ENCODE measurements at places on chromosomes 11 and 22.

DNA sequence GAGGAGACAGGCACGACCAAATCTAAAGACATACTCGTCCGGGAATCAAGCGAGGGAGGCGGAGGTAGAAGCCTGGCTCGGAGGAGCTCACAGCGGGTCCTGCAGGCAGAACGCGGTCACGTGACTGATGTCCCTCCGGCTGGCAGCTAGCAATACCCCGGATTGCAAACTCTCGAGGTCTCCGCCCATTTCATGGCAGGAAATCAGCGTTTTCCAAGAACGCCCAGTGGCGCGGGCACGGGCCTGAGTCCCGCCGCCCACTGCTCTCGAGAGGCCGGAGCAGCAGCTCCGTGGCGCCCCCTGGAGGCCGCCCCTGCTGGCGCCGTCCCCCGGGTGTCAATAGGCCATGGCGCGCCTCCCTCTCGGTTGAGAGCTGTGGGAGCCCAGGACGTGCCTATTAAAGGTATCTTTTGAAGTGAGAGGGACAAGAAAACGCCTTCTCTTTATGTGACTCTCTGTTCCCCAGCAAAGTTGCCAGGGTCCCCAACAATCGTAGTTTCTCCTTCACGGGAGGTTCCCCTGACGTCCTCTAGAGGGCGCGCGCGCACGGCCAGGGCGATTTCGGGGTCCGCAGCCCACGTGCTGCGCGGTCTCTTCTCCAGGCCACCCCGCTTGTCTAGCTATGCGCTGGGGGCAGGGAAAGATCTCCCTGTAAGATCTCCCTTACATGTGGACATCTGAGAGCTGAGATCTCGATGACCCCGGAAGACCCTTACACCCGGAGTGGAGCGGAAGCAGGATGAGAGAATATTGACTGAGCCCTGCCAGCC is 37.3 kb upstream of the RBFOX2 start:
- peak; percentile 40 for DNase-seq

DNA sequence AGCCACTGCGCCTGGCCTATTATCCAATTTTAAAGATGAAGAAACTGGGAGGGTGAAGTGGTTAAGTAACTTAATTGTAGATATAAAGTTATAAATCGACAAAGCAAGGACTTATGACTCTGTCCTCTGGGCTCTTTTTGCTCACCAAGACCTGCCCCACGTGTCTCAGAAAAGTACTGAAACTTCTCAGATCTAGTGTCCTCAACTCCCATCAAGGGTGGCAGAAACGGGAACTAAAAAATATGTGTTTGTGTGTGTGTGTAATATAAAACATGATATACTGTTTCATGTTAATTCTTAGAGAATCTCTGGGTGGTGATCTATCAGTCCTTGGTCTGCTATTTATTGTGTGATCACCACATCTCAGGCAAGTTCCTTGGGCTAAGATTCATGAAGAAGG is 104.9 kb downstream of the GAB2 start:
- no peak for DNase-seq

DNA sequence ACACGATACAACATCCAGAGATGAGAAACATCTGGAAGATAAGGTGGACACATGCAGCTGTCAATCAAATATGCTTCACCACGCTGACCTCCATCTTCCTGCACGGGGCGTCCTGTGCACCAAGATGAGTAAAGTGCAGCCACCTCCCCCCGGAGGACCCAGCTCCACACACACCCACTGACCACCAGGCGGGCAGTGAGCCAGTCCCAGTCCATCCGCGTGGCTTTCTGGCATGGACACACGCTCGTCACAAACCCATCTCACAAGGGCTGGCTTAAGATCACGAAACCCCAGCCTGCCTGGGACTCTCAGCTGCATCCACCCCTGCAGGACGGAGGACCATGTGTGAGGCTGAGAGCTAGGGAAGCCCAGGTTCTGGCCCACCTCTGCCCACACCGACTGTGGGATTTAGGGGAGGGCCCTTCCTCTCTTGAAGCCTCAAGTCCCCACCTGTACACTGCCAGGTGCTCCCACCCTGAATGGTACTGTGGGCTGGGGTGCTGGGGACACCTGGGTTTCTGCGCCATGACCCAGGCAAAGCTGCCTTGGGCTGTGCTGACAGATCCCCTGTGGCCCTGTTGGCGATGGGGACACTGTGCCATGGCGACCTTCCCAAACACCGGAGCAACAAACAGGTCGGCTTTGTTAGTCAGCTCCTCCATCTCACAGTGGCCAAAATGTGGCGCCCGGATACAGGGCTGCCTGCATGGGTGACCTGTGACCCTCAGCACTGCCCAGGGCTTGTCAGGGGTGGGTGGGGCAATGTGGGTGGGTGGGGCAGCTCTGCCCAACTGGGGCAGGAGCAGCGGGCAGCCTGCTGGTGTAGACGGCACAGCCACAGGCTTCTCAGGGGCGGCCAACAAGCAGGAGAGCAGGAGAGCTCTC is 629.0 kb downstream of the TBC1D22A start:
- DNase-seq = no peak

GRCh38 chr22:41217553-41218157 is 12.5 kb downstream of the L3MBTL2 start:
- DNase-seq = no peak

- no peak for DNase-seq
Observed at GRCh38 chr11:71080239-71081097, 171.9 kb downstream of the SHANK2 start.

DNA sequence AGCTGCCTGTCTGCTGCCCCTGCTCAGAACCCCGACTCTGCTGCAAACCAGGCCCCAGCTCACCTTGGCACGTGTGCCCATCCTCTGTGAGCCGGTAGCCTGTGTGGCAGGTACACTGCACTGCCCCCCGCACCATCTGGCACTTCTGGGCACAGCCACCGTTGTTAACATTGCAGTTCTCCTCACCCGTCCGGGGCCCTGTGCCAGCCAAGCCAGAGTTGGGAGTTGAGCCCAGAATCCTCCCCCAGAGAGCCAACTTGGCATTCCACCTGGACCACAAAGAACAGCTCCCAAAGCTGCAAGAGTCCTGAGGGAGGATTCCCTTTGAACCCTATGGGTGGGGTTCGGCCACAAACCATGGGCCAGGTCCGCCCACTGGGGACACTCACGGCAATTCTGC is 22.5 kb downstream of the LRP4 start:
- no peak for DNase-seq

GRCh38 chr11:124807201-124807600 is 7.0 kb upstream of the MSANTD2 start:
- no peak for DNase-seq

- peak; percentile 21 for DNase-seq
Observed at GRCh38 chr22:23263651-23264555, 83.6 kb downstream of the BCR start.

DNA sequence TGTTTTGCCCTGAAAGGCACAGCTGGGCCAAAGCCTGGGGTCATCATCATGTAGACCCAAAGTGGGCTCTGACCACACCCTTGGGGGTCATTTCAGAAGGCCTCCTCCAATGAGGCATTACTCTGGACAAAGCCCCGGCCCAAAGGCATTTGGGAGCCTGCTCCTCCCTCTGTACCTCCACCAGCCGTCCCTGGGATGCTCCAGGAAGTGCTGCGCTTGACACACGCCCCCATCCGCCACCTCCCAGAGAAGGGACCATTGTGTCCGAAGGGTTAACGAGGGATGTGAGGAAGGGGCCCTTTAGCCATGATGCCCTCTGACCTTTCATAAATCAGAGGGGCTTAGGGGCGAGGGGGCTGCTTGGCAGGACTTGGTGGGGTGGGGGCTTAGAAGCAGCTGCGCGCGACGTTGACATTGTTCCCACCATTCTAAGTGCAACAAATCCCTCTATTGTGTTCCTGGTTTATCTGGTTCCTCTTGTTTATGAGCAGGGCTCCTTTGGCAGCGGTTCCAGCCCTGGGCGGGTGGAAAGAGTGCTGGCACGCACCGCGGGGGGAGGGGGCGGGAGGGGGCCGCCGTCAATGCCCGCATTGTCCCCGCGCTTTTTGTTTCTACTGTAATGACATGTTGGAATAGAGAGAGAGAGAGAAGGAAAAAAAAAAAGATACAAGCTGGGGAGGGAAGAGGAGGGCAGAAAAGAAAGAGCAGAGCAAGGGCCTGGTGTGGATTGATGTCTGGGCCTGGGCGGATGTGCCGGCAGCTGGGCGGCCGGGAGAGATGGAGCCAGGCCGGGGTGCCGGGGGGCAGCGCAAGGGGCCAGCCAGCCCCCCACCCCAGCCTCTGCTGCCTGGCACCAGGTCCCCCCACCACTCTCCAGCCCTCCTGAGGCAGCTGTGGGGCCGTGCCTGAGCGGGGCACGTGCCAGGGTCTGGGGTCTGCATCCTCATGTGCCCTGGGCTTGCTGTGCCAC is 32.1 kb upstream of the SOX10 start:
- no peak for DNase-seq

DNA sequence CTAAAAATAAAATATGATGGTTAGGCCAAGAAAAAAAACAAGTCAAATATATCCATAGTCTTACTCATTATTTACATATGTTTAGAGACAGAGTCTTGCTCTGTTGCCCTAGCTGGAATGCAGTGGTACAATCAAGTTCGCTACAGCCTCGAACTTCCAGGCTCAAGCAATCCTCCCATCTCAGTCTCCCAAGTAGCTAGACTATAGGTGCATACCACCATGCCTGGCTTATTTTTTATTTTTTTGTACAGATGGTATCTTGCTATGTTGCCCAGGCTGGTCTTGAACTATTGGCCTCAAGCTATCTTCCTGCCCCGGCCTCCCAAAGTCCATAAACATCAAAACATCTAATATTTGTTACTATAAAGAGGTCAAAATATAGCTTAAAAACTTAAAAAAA is 36.1 kb downstream of the C2CD3 start:
- DNase-seq = no peak

- DNase-seq = no peak
Observed at GRCh38 chr11:10716122-10716521, 22.6 kb upstream of the IRAG1 start.

DNA sequence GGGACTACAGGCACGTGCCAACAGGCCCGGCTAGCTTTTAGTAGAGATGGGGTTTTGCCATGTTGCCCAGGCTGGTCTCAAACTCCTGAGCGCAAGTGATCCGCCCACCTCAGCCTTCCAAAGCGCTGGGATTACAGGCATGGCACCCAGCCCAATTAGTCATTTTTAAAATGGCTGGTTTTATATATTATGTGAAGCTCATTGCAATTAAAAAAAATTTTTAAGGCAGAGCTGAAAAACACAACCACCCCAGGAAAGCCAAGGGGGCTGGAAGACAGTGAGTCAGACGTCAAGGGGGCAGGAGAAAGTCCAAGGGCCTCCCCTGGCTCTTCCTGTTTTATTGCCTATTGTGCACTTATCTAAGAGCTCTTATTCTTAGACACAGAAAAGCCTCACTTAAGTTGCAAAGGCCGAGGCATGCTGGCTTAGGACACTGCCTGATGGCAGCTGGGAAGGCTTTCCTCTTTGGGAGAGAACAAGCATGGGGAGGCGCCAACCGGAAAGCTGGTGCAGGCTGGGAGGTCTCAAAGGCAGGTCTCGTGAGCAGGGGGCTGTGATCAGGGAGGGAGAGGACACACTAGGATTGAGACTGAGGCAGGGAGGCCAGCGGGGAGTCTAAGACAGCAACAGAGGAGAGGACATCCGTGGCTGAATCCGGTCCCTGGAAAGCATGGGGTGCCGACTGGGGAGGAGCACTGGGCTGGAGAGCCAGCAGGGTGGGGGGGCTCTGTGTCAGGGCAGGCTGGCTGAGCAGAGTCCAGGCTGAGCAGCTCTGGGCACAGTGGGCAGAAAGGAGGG is 11.1 kb upstream of the OSM start:
- DNase-seq = no peak

DNA sequence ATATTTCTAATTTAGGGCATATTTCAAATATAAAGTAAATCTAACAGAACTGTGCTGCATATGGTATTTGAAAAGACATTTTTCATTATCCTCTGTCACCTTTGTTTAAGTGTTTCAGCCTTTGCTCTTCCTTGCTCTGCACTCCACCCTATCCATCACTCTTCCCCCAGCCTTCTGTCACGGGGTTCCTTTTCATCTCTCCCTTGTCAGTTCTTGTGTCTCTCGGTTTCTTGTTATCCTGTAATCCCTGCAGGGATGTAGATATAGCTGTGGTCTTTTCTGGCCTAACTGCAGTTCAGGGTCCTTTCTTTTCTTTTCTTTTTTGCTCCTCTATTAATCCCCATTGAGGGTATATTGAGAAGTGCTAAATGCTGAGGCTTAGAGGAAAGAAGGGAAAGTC is 261.9 kb downstream of the DCDC1 start:
- no peak for DNase-seq

DNA sequence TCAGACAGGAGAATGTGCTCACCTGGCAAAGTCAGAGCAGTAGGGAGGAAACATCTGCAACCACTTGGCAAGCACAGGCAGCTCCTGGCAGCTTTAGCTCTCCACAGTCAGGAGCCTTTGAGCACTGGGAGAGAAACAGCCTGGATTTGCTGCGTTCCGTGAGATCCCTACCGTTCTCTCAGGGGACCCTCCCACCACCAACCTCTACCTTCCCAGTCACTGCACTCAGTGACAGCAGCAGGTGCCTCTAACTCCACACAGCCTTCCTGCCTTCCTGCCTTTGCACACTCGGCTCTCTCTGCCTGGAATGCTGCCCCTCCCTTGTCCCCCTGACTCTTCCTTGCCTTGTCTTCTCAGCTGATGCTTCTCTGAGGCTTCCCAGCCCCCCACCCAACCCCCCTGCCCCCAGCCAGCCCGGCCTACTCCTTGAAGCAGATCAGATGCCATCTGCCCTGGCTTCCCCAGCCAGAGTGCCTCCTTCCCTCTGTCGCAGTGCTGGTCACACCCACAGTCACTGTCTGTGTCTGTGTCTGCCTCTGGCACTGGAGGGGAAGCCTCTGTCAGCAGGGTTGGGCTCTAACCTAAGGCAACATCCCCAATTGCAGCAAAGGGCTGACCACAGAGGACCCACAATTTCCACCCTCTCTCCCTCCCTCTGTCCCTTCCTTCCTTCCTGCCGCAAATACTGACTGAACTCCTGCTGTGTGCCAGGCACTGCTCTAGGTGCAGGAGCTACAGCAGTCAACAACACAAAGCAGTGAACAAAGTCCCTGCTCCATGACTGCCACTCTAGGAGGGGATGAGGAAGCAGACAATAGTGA is 14.9 kb upstream of the TSKU start:
- DNase-seq = no peak

GRCh38 chr11:6505577-6506240 is 8.6 kb downstream of the DNHD1 start:
- no peak for DNase-seq

- no peak for DNase-seq
Observed at GRCh38 chr11:134945993-134946392, 534.0 kb upstream of the B3GAT1 start.

- DNase-seq = no peak
Observed at GRCh38 chr11:63862923-63863322, 24.0 kb downstream of the MARK2 start.

DNA sequence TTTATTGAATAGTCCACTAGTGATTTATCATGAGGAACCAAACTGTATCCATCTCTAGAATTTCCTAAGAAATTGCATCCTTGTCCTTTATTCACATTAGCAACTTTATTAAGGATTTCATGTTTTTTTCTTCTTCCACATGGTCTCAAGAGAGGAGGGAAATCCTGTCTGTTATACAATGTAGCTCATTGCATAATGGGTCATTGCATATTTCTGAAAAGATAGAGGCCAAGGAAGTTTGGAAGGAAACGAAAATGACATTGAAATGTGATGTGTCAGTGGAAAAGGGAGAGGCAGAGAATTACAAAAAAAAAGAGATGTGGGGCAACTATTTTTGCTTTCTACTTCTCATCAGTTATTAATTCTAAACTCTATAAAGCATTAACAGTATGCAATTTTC is 353.1 kb downstream of the METTL15 start:
- DNase-seq = no peak

All from stimulated activated CD8-positive, alpha-beta memory T cell treated with anti-CD3 and anti-CD28 coated beads, Interleukin-4, amount 100 ng/mL, for 4 hours (primary cell).